Activated gamma-delta T cell treated with Interleukin-2 at 50 U/mL for 16 hours (primary cell): ENCODE measurements at places on chromosomes 11 and 22.

- no peak for DNase-seq
Measured at GRCh38 chr11:20672575-20672974, 3.2 kb downstream of the NELL1 start.

GRCh38 chr22:50696799-50697561, 24.4 kb downstream of the SHANK3 start:
- DNase-seq: no peak

- DNase-seq: no peak
Measured at GRCh38 chr22:36528341-36528740, 625 bp downstream of the EIF3D start.

- DNase-seq: no peak
Measured at GRCh38 chr22:40436505-40437431, 66.4 kb downstream of the SGSM3 start.

GRCh38 chr22:25621986-25622385, 57.5 kb downstream of the GRK3 start:
- no peak for DNase-seq
